ENCODE measurements at places on chromosomes 3 and 15. TPM values are rescaled to one million over a fixed set of nuclear protein-coding genes. Genes with fewer than 3 reads are reported as not detected.

Gene HHLA2
- total RNA-seq: not detected

Gene SST
- total RNA-seq: not detected

GRCh38 chr15:82309802-82310201, 39.5 kb downstream of the GOLGA6L10 start:
- no peak for DNase-seq

DNA sequence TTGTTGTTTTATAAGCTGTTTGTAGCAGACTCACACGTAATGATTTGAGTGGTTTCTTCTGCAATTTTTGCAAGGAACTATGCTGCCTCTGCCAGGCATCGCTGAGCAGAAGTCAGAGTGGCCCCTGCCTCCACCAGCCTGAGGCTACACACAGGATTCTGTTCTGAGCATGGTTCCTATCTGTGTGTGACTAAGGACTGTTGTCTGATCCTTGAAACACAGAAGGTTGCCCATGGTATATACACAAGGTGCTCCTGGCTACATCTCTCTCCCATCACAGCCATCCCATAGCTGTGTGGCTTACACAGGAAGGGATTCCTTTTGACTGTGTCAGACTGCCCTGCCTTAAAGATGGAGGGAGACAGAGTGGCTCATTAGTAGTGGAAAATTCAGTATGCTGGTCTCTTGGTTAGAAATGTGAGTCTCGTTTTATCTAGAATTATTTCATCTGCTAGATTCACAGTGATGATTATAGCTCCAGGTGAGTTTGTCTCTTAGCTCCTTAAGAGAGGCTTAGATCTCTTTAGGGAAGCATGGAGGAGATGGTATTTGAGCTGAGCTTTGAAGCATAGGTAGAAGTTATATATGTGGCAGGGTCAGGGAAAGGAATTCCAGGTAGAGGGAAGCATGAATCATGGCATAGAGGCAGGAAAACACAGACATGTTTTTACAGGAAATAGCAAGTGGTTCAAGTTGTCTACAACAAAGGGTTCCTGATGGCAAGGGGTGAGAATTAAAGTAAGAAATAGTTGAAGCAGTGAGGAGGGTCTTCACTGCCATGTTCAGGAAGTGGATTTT, 37.5 kb downstream of the SNAPC5 start:
- DNase-seq: no peak

DNA sequence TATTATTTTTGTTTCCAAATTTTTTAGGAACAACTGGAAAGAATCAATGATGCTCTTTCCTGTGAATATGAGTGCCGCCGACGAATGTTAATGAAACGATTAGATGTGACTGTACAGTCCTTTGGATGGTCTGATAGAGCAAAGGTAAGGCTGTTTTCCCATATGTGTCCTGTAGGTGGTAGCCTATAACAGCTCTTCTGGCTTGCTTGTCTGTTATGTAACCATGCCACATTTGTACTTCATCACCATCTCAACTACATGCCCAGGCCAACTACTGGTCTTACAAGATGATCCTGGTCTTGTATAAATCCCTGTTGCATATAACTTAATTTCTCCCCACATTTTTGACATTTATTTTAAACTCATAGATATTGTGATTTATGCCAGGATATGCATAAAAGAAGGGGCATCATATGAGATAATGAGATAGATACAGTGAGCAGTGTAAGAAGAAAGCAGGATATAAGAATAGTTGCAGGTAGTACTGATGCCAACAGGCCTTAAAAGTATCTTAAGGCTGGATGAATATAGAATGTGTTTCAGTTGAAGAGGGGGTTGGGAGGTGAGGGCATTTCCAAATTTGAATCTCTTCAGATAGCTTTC, 20.3 kb downstream of the FAM98B start:
- no peak for DNase-seq

DNA sequence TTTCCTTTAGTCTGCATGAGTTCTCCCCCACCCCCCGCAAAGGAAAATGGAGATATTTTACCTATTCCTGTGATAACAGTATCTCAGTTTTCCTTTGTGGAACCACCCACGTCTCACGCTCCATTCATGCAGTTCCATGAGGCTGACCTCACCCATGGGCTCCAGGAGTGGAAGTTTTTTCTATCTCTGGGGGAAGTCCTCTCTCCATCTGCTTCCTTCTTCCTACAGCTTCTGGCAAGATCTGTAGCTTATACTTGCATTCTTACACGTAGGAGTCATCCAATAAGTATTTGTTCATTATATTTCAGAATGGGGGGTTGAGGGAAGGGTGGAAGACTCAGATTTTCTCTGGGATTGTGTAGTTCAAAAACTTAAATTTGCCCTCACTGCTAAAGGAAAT, 5.8 kb upstream of the GLCE start:
- no peak for DNase-seq

Data from Right ventricle myocardium superior (tissue), 1 donor.